ENCODE measurements at places on chromosomes 1 and 21.
A peak's percentile ranks its signal among the peaks of the same experiment; 100 is the strongest.

DNA sequence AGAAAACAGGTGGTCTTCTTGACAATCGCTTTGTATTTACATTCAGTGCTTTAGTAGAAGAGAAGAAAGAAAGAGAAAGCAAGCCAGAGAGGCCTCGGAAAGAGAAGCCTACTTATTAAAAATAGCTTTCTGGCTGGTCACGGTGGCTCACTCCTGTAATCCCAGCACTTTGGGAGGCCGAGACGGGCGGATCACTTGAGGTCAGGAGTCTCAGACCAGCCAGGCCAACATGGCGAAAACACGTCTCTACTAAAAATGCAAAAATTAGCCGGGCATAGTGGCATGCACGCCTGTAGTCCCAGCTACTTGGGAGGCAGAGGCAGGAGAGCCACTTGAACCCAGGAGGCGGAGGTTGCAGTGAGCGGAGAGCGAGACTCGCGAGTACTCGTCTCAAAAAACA is 1.8 kb upstream of the SLC19A2 start:
- DNase-seq, result no peak

DNA sequence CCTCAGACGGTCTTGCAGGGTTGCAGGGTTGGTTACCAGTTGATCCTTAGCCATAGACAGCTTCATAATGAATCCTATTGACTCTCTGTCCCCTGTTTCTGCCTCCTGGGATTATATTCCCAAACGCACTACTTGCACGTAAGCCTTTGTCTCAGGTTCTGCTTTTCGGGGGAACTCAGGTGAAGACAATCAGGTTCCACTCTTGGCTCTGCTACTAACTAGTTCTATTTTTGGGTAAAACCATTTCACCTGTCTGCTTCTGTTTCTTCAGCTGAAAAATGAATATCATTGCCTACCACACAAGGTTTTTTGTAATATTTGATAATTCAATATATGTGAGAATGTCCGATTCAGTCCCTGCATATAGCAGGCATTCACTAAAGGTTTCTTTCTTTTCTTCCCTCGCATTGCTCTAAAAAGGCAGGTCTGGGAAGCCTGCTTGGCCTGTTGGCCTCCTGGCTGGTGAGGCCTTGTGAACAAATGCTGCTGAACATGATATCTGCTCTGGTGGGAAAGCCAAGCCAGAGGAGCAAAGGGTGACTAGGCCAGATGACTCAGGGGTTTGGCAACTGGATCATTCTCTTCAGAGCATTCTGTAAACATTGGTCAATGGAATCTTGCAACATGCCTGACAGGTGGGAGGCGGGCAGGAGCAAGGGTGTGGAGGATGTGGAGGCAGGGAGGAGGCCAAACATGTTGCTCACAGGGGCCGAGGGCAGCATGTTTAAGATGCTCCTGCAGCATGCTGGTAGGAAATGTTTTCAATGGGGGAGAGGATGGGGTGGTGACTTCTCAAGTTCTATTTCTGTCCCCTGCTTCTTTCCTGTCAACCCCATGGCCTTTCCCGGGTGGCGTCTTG is 23.8 kb downstream of the IER5 start:
- DNase-seq, result no peak

DNA sequence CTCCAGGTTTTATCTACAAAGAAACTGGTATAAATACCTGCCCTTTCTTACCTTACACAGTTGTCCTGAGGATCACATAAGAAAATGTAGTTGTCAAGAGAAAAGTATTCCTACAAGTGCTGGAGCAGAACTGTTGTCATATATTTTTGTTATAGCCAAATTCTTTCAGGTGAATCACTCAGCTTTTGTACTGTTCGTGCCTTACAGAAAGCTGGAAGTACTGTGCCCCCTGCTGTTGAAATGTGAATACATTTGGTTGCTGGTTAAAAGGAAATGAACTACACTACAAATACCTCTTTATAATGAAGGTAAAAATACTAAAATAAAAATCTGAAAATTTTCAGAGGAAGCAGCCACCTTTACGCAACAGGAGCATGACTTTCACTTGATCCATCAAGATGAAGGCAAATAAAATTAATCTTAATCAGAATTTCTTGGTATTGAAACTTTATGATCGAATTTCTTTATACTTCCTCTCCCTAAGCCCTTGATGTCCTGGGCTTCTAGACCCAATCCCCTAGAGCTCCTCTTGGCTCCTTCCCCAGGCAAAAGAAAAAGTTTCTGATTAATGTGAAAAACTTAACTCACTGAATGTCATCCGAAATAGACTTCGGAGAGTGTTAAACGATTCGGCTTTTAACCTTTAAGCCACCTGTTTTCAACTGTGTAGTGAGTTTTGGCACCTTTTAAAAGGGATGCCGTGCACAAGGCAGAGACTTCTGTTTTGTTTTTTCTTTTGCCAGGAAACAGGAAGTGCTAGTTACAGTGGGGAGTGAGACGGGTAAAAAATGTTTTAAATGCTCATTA is 12.5 kb downstream of the CHML start:
- DNase-seq, result no peak

GRCh38 chr1:51630922-51631321 is 14.0 kb downstream of the OSBPL9 start:
- DNase-seq, result no peak

- DNase-seq, result no peak
These were observed 199.4 kb upstream of the EDN2 start for GRCh38 chr1:41683681-41684500.

DNA sequence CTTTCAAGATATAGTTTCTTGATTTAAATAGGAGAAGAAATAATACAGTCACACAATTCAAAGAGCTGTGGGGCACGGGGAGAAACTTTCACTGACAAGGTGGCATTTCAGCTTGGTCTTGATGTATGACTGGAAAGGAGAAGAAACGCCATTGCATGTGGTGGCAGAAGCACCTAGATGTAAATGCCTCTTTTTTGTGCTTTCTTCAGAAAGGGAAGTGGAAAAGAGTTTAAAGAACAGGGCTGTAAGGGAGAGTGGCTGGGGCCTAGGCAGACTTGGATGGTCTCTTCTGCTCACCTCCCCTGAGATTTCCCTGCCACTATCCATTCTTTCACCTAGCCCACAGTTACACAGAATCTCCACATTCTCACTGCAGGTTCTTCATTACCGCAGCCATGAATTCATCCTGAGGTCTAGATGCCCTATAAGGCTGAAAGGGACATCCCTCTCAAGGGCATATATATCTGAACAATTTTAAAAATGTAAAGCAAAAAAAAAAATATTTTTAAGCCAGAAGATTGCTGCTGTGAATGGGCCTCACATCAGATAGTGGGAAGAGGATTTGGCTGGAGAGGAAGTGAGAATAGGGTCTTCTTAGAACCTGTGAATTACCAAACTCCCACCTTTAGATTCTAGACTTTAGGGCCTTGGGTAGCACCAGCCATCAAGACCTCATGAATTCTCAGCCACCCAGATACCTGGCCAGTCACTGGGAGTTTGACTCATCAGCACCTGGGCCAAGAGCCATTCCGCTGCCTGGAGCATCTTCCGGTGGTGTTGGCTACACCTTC is 23.4 kb downstream of the CACNA1E start:
- no peak for DNase-seq

DNA sequence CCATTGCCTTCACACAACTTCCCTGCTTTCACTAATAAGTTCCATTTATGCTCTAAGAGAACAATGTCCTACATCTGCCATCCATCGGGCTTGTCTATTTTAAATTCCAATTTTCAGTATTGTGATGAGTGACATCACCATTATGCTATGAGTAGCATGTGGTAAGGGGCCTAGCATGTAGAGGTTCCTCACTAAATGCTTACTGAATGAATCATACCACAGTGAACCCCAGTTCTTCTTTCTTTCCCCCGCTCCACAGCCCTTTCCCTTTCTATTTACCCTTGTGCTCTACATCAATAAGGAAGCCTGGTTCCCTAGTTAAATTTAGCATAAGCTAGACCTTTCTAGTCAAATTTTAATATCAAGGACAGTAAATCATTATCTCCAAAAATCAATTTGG is 195.0 kb upstream of the RGS18 start:
- DNase-seq, result no peak

DNA sequence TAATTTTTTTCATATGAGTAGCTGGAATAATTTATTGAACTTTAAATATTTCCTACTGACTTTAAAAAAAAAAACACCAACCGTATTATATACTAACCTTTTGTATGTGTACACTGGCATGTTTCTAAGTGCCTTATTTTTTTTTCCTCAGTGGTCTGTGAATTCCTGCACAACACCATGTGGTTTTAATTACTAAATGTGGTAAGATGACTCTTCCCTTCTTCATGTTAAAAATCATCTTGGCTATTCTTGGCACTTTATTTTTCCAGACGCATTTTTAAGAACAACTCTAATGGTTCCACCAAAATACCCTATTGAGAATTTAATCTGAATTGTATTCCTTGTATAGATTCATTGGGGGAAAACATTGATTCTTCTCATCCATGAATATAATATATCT is 28.4 kb downstream of the PPP2R5A start:
- DNase-seq, result no peak

- no peak for DNase-seq
These were observed 32.3 kb upstream of the PRDM2 start for GRCh38 chr1:13667691-13668090.

- DNase-seq, result no peak
These were observed 29.6 kb upstream of the TMEM51 start for GRCh38 chr1:15123925-15124324.

- DNase-seq, result no peak
These were observed 71.2 kb upstream of the HMGB4 start for GRCh38 chr1:33792651-33793050.

GRCh38 chr1:4267381-4268261 is 367.5 kb upstream of the C1orf174 start:
- peak; percentile 11 for DNase-seq

GRCh38 chr21:44907966-44908895 is 12.5 kb downstream of the ITGB2 start:
- DNase-seq, result no peak

- DNase-seq, result no peak
These were observed 110.1 kb upstream of the DPYD start for GRCh38 chr1:98030976-98031375.

DNA sequence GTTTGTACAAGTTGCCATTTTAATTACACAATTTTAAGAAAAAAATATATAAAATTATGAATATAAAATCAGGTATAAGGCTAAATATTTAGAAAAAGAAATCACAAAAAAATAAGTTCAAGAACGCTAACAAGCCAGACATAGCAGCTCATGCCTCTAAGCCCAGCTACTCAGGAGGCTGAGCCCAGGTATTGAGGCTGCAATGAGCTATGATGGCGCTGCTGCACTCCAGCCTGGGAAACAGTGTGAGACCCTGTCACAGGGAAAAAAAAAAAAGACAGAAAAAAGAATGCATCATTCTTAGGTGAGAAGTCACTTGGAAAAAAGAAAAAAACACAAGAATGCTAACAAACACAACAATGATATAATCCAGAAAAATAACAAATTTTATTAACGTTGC is 112.3 kb upstream of the PRDX6 start:
- no peak for DNase-seq

DNA sequence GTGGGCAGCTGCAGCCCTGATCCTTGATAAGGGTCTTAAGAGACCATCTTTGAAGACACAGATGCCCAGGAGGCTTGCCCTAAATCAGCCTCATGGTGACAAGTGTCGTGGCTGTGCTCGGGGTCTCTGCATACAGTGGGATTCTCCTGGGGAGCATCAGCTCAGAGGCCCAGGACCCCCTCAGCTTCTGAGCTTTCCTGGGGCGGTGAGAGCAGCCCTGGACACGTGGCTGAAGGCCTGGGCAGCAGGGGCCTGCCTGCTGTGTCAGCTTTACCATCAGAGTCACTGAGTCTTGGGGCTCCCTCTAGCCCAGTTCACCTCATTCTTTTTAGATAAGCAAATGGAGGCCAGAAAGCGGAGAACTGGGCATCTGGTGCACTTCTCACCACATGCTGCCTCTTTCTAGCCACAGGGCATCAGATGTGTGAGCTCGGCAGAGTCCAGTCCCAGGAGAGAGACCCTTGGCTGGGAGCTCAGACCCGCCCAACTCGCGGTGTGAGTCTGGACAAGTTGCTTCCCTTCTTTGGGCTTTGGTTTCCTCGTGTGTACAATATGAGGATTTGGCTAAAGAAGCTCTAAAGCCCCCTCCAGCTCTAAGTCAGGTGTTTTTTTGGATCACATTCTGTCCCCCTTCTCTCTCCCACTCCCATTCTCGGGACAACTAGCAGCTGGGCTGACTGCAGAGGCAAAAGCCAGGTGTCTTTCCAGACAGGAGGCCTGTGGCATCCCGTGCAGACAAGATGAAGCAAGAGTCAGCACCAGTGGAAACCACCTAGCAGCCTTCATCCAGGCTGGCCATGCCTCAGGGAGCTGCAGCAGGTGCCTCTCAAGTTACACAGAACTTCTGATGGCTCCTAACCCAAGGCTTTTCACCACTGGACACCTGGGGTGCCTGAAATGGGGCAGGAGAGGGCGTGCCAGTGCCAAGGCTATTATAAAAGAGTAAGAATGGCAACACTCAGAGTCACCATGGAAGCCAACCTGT is 119.1 kb downstream of the KCNN3 start:
- no peak for DNase-seq

DNA sequence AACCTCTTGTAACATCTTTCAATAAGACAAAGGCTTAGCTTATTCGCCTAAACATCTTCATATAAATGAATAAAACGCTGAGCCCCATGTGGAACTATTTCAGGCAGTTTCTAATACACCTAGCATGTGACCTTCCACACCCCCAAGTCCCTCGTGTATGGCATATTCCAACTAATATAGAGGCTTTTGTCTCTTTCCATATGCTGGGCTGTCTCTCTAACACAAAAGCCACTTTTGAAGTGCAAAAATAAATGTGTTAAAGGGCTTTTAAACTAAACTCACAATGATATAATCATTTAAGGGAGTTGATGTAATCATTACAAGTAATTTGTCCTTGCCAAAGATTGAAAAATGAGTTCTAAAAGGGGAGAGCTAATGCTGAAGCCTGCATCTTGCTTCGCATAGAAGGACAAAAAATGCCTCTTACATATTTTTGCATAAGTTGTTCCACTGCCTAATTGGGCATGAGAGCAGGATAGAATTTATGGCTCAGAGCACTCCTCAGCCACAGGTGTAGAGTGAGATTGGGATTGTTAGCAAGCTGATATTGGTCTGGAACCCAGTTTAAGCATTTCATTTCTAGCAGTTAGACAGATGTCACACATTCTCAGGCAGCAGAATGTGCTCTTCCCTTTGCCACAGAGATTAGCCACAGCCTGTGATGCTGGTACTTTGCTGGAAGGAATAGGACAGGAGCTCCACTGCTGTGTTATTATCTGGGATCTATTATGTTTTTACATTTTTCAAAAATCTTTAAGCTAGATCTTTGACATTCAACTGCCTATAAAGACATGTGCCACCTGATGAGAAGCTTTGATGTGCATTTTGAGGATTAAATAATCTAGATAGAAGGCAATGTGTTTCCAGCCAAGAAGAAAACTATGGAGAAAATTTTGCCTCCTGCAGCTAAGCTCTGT is 1044.4 kb downstream of the ADGRL2 start:
- DNase-seq, result no peak
